ENCODE measurements at places on chromosomes 5 and 9. TPM values are rescaled to one million over a fixed set of nuclear protein-coding genes. Genes with fewer than 3 reads are reported as not detected.

Gene SLC36A2
- total RNA-seq, result not detected

Gene TNC
- total RNA-seq, result 61.2 TPM

Gene PLAA
- 26.0 TPM for total RNA-seq

Gene CSF1R
- total RNA-seq, result 16.9 TPM

Gene ARHGEF28
- total RNA-seq, result 34.5 TPM

Gene S100Z
- total RNA-seq, result not detected

Gene PSAT1
- total RNA-seq, result 139 TPM

Gene NTNG2
- 2.2 TPM for total RNA-seq

Gene PTGER4
- total RNA-seq, result 10.3 TPM

Gene PCDHGA2
- 2.6 TPM for total RNA-seq

Gene CARTPT
- total RNA-seq, result not detected

Gene CATSPER3
- total RNA-seq, result 0.99 TPM

Gene TLR4
- 23.5 TPM for total RNA-seq

Gene RELL2
- total RNA-seq, result 4.4 TPM

Data from ureter (tissue), 1 donor.